NCI-H1105 (cell line): ENCODE measurements at places on chromosomes 2 and 18.

GRCh38 chr18:63141778-63142176 lies 177.8 kb downstream of the BCL2 start:
- DNase-seq, result no peak

DNA sequence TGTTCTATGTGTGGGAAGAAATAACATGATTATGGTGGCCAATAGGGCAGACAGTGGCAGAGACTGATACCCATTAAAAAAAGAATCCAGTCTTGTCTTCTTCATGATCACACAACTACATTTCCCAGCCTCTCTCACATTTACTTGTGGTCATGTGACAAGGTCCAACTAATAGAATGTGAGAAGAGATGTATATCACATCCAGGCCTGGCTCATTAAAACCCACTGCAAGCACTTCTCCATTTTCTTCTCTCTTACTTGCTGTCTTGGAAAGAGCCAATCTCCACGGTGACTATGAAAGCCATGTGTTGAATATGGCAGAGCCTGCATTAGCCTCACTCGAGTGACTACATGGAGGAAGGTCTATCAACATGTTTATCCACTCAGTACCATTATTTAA lies 306.2 kb upstream of the ZEB2 start:
- no peak for DNase-seq

DNA sequence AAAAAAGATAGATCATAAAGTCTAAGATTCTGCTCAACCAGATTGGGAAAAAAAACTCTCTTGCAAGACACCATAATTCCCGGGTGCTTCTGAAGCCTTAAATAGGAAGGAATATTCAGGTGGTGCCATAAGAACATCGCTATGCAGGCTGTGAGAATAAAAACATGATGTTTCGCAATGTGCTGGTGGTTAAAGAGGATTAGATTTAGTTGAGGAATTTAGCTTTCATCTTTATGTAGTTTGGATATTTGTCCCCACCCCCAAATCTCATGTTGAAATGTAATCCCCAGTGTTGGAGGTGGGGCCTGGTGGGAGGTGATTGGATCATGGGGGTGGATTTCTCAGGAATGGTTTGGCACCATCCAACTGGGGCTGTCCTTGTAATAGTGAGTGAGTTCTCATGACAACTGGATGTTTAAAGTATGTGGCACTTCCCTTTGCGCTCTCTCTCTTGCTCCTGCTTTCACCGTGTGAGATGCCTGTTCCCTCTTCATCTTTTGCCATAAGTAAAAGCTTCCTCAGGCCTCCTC lies 132.2 kb downstream of the AKAIN1 start:
- no peak for DNase-seq

DNA sequence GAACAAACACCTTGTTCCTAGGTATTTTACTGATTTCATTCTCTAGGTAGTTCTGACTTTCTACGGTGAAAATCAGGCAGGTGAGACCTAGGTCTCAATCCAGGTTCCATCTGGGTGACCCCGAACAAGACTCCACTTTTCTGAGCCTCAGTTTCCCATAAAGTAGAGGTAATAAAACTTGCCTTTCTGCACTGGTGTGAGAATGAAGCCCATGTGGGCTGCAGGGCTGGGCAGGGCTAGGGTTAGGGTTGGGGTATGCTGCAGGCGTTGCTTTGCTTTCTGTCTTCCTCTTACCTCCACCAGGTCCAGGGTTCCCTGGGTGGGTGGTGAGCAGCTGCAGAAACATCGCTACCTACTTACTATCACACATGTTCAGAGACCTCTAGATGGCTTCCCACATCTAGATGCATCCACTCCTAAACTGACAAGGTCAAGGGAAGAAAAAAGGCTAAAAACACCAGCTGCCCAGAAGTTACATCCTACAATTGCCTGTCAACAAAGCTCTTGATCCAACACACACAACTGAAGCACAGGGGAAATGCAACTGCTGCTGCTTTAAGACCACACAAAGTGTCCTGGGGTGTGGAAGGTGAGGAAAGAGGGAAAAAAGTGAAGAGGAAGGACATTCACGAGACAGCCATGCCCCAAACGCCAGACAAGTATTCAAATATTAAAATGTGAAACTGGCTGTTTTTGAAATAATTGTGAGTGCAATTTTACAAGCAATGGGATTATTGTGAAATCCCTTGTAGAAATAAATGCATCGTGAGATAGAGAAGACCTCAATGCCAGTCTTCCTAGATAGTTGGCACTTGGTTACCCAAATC lies 23.5 kb downstream of the MBP start:
- no peak for DNase-seq

- DNase-seq, result no peak
Observed at GRCh38 chr2:69946351-69947324, 14.8 kb downstream of the ASPRV1 start.
